ENCODE measurements at places on chromosomes 7 and 10. TPM values are rescaled to one million over a fixed set of nuclear protein-coding genes. Genes with fewer than 3 reads are reported as not detected.
A peak's percentile ranks its signal among the peaks of the same experiment; 100 is the strongest.

DNA sequence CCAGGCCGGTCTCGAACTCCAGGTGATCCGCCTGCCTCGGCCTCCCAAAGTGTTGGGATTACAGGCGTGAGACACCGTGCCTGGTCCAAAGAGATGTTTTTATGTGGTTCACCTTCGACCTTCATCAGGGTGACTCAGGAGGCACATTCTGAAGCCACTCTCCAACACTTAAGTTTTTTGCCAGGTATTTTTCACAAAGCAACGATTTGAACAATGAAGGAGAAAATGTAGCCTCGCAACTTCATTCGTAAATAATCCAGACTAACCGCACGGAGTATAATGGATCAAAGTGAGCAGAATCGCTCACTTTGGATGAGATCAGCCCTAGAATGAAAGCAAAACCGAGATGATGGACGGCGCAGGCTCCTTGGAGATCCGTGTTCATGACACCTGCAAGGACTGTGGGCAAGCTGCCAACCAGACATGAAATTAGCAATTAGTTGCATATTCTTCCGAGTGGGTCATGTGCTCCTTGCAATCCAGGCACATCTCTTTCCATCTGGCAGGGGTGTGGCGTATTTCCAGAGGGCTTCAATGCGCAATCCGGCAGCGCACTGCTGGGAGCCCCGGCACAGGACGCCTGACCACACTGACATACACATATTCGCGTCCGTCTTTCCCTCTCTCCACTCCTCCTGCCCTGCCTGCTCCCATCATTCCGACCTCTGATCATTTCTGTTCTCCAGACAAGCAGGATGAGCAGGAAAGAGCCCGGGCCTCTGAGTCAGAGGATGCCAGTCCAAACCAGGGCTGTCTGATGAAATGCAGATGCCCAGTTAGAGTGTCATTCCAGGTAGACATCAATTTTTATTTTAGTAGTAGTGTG, 148.4 kb downstream of the KLF6 start:
- no peaks in the 10 kb centered on the region for H3K27me3 ChIP-seq
- H3K27ac ChIP-seq: no peak overlapping the region
- H3K36me3 ChIP-seq: no peaks in the 10 kb centered on the region
- H3K4me1 ChIP-seq: no peaks in the 10 kb centered on the region
- no peak for DNase-seq

- H3K4me1 ChIP-seq: peaks cover 6% of the 10 kb centered on the region
- no peak for DNase-seq
- no peak overlapping the region for H3K27ac ChIP-seq
Measured at GRCh38 chr7:1242256-1242605, 9.6 kb downstream of the UNCX start.

DNA sequence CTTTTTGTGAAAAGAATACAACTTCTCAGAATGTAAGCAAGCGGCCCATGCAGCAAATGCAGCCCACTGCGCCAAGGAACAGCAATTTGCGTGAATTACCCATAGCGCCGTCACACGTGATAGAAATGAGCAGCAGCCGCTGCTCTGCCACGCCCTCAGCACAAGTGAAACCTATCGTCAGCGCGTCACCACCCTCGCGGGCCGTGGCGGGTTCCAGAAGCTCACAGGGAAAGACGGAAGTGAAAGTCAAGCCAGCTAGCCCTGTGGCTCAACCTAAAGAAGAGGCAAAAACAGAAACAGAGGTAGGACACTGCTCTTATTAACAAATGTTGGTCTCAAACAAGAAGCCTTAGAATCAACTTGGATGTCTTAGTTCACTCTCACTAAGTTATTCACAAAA, 70.5 kb downstream of the SHH start:
- H3K4me3 ChIP-seq: no peak overlapping the region
- no peak overlapping the region for H3K27ac ChIP-seq
- no peaks in the 10 kb centered on the region for H3K27me3 ChIP-seq
- no peaks in the 10 kb centered on the region for H3K4me1 ChIP-seq
- DNase-seq: no peak
- H3K36me3 ChIP-seq: peaks cover 11% of the 10 kb centered on the region

DNA sequence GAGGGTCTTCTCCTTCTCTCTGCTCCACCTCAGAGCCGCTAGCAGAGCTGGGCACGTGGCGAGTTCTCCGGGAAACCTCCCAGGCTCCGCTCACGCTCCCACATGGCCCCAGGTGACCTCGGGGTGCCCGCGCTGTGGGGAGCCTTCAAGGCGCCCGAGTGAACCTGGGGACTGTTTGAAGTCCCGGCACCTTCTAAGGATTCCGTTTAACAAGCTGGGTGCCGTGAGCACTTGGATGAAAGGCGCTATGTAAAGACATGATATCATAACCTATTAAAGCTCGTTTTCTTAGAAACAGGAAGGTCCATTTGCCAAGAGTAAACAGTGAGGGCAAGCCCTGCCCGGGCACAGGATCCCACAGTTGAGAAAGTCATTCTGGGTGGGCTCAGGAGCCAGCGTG, 15.8 kb upstream of the MYL10 start:
- H3K4me1 ChIP-seq: no peaks in the 10 kb centered on the region
- H3K27ac ChIP-seq: no peak overlapping the region
- no peak overlapping the region for H3K4me3 ChIP-seq
- no peak for DNase-seq
- no peaks in the 10 kb centered on the region for H3K36me3 ChIP-seq

- DNase-seq: no peak
- no peaks in the 10 kb centered on the region for H3K4me1 ChIP-seq
- no peaks in the 10 kb centered on the region for H3K27me3 ChIP-seq
Measured at GRCh38 chr7:27269455-27269854, 26.9 kb downstream of the EVX1 start.

DNA sequence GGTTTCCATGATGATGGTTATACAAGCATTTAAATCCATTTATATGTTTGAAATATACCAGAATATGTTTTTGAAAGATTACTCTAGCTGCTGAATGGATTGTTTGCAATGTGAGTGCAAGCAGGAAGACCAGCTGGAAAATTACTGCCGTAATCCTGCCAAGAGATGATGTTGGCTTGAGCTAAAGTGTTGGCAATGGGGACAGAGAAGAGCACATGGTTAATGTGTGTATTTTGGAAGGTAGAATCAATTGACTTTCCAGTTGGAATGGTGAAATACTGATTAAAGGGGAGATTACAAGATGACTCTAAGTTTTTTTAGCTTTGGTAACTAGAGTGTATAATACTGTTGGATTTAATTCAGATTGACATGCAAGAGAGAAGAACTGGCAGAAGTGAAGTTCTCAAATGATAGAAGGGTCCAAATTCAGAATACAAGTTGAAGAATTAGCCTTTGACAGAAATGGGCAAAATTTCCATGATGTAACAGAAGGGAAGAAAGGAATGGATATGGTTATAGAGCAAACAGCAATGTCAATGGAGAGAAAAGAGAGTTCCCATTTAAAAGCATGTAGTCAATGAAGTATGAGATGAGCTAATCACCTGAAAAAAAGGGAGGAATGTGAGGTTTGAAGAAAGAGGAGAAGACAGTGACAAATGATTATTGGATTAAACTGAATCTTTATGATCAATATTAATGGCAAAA, 422.0 kb downstream of the CDC14C start:
- H3K27me3 ChIP-seq: no peaks in the 10 kb centered on the region
- no peak overlapping the region for H3K4me3 ChIP-seq
- no peak overlapping the region for H3K27ac ChIP-seq
- no peaks in the 10 kb centered on the region for H3K36me3 ChIP-seq
- H3K4me1 ChIP-seq: no peaks in the 10 kb centered on the region

- no peak overlapping the region for H3K4me3 ChIP-seq
- no peaks in the 10 kb centered on the region for H3K27me3 ChIP-seq
- no peaks in the 10 kb centered on the region for H3K36me3 ChIP-seq
- H3K27ac ChIP-seq: no peak overlapping the region
- DNase-seq: no peak
- no peaks in the 10 kb centered on the region for H3K4me1 ChIP-seq
Measured at GRCh38 chr10:121292321-121292720, 305.9 kb downstream of the FGFR2 start.

DNA sequence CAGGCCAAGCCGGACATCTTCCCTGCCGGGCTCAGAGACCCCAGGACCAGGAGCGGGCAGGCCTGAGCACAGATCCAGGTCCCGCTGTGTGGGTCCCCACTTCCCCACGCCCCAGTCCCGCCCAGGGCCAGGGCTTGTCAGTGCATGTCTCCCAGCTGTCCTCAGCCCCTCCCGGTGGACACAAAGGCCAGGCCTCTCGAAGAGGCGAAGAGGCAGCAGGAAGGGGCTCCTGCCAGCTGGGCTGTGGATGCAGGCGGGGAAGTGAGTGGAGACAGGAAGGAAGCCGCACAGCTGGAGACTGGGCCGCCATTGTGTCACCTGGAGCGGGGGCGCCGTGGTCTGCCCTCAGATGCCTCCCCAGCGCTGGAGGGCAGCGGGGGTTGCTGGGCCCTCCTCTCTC, 4.8 kb downstream of the GRIFIN start:
- no peak for DNase-seq
- no peak overlapping the region for H3K27ac ChIP-seq
- no peak overlapping the region for H3K4me3 ChIP-seq

DNA sequence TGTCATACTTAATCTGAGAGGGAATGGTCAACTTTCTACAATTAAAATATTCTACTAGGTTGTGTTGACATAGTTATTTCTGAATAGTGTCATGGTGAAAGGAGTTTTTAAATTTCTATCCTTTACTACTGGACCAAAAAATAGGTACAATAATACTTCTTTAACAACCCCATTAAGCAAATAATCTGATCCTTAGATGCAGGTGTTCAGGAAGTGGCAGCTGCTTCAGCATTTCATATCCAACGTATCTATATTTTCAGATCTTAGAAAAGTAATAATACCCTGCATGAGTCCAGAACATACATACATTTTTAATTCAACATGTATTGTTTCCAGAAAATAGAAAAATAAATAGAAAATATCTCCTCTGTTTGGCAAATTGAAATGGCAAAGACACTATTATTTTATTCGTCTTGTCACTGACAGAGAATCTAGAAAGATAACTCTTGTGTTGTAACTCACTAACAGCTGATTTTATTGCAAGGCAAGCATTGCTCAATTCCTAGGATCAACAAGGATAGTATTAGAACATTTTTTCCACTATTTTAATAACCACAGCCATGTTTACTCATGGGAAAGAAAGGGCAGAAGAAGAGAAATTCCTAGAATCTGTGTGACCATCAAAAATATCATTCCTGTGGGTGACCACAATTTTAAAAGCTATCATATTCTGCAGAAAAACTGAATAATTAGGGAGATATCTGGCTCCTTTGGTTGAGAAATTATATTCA, 159.3 kb upstream of the CNTNAP2 start:
- no peak overlapping the region for H3K4me3 ChIP-seq
- no peak for DNase-seq
- no peaks in the 10 kb centered on the region for H3K4me1 ChIP-seq
- no peaks in the 10 kb centered on the region for H3K27me3 ChIP-seq

DNA sequence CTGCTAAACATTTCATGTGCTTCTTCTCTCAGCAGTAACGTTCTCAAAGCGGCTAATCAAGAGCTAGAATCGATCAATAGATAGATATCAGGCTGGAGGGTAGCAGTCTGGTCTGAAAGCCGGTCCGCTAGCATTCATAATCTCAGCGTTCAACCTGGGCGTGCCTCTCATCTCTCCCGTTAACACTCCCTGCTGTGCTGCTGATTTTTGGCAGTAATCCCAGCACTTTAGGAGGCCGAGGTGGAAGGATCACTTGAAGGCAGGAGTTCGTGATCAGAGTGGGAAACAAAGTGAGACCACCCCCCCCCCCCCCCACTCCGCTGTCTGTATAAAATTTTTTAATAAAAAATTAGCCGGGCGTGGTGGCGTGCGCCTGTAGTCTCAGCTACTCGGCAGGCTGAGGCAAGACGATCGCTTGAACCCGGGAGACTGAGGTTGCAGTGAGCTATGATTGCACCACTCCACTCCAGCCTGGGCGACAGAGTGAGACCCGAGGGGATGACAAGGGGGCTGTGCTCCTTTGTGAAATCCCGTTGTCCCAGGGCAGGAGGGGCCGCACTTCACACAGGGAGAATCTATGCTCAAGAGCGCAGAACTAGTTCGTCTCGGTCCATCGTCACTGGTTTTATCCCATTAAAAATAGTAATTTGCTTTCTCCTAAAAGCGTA, 624 bp upstream of the CEP55 start:
- DNase-seq: no peak
- H3K4me3 ChIP-seq: peak overlapping the region; percentile 52
- H3K27me3 ChIP-seq: no peaks in the 10 kb centered on the region
- peak overlapping the region; percentile 74 for H3K27ac ChIP-seq
- H3K36me3 ChIP-seq: no peaks in the 10 kb centered on the region

DNA sequence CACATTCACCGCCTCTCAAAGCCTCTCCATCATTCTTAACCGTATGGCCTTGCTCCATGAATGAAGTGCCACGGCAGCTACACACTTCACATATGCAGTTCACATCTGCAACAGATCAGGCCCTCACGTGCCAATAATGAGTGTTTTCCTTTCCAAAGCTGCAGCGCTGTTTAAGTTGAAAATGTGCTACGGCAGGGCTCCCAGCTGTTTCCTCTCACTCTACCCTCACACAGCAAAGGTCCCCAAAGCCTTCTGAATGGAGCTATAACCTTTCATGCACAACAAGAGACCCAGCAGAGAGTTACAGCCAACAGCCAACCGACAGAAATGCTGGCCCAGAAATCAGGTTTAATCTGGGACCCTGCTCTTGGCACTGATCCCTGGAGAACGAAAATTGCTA, 236.1 kb downstream of the ELMO1 start:
- no peak overlapping the region for H3K27ac ChIP-seq
- H3K4me3 ChIP-seq: no peak overlapping the region
- H3K4me1 ChIP-seq: peaks cover 43% of the 10 kb centered on the region
- no peaks in the 10 kb centered on the region for H3K27me3 ChIP-seq
- no peaks in the 10 kb centered on the region for H3K36me3 ChIP-seq

GRCh38 chr7:112061051-112061450, 145.1 kb downstream of the DOCK4 start:
- no peaks in the 10 kb centered on the region for H3K27me3 ChIP-seq
- no peak for DNase-seq
- peaks cover 5% of the 10 kb centered on the region for H3K4me1 ChIP-seq
- no peak overlapping the region for H3K4me3 ChIP-seq

DNA sequence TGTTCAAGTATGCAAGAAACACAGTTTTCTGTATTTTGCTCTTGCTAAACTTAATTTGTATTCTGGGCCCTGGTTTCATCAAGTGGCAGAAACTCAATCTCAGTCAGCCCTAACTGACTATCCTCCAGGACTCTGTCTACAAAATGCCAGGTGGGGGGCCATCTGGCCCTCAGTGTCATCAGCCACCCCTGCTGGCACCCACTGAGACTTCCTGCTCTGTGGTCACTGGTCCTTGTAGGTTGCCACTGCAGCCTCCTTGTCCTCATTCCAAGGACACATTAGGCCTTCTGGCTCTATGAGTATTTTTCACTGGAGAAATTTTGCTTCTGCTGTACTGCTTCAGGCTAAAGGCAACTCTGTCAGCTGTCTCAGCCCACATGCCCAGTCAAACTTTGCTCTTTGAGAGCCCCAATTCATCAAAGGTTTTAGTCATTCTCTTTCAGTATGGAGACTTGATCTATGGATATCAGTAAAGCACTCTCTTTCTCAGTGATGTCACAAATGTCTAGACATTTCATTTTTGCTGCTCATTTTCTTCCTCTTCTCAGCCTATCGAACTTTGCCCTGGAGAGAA, 163.6 kb downstream of the KCND2 start:
- no peaks in the 10 kb centered on the region for H3K36me3 ChIP-seq
- no peak overlapping the region for H3K4me3 ChIP-seq
- no peaks in the 10 kb centered on the region for H3K27me3 ChIP-seq
- H3K27ac ChIP-seq: no peak overlapping the region
- no peaks in the 10 kb centered on the region for H3K4me1 ChIP-seq

FXYD4 gene
- total RNA-seq: not detected

VWDE gene
- 12.6 TPM for total RNA-seq

PDLIM1 gene
- 117 TPM for total RNA-seq

HABP2 gene
- total RNA-seq: not detected

BRI3 gene
- 69.0 TPM for total RNA-seq

ASZ1 gene
- total RNA-seq: not detected

All from tibial nerve (tissue), 4 donors.